SHP77 (cell line): ENCODE measurements at places on chromosomes 1 and 21.
A peak's percentile ranks its signal among the peaks of the same experiment; 100 is the strongest.

DNA sequence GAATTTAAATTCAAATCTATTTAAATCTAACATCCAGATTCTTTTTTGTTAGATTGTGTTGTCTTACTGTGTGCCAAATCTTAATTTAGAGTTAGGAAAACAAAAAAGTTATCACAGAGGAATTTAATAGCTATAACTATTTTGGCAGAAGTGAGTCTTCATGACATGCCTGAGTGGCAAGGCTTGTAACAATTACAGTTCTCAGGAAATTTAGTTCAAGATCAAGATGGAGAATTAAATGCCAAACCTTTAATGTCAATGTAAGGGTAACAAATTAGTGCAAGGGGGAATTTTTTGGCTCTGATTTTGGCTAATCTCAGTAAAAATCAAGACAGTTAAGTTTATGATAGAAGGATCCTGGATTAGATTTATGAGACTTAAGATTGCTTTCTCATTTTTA, 58.4 kb downstream of the GDAP2 start:
- no peak for DNase-seq

- DNase-seq: no peak
Observed at GRCh38 chr1:63868268-63868781, 94.5 kb downstream of the ROR1 start.

- no peak for DNase-seq
Observed at GRCh38 chr1:17553975-17554700, 14.6 kb downstream of the ARHGEF10L start.

- no peak for DNase-seq
Observed at GRCh38 chr1:14568716-14569355, 29.6 kb upstream of the KAZN start.

DNA sequence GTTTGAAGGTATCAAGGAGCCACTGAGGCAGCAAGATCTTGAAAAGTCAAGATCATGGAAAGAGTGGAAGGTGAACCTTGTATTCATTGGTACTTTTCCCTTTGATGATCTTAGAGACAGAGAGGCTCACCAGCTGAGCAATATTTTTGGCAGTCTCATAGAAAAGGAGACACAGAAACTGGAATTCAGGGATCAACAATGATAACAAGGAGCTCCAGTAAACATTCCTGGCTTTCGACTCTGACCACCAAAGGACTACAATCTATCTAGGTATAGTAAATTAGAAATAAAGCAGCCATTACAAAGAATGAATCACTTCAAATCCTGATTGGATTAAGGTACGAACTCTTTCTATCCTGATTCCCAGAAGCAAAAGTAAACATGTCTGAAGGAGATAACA, 615.4 kb downstream of the KIF26B start:
- no peak for DNase-seq

- peak; percentile 38 for DNase-seq
Observed at GRCh38 chr1:178501705-178502329, 5.1 kb upstream of the CLEC20A start.

GRCh38 chr1:32702599-32703478, at the start of gene SYNC:
TSS of gene SYNC (minus strand) at chr1:32702770. CDS start at chr1:32702660, 110 bp downstream.
- DNase-seq: no peak

- no peak for DNase-seq
Observed at GRCh38 chr1:197666769-197667285, 108.5 kb downstream of the DENND1B start.

DNA sequence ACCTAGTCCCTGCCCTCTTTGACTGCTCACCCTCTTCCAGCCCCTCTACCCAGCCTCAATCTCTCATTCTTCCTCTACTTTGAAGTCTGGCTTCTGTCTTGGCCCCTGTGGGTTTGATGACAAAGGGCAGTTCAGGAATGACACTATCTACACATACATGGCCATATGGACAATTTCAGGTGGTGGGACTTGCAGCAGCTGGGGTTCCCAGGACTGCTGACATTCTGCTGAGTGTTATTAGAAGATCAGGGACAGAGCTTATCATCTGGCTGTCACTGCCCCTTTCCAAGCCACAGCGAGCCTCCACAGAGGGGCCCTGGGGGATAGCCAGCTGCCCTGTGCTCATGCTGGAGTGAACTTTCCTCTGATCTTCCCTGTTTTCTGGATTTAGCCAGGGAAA, 97.4 kb upstream of the IPO9 start:
- DNase-seq: no peak

DNA sequence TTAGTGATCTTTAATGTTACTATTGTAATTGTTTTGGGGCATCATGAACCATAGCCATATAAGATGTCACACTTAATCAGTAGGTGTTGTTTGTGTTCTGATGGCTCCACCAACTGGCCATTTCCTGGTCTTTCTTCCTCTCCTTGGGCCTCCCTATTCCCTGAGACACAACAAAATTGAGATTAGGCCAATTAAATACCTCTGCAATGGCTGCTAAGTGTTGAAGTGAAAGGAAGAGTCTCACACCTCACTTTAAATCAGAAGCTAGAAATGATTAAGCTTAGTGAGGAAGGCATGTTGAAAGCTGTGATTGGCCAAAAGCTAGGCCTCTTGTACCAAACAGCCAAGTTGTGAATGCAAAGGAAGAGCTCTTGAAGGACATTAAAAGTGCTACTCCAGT, 30.7 kb downstream of the PPP2R5A start:
- peak; percentile 8 for DNase-seq

DNA sequence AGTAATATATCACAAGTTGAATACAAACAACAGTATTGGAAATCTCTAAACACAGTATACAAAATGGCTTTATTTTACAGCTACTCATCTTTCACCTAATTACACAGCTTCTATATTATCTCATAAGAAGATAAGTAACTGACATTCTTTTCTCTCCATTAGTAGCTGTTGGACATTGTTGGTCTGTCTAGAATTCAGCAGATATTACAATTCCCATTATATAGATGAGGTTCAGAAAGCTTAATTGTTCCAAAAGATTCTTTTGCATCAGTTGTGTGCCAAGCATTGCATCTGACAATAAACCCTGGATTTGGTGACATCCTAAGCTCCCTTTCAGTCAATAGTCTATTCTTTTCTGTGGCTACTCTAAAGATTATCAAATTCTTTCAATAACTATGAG, 187.0 kb downstream of the NTMT2 start:
- DNase-seq: no peak

DNA sequence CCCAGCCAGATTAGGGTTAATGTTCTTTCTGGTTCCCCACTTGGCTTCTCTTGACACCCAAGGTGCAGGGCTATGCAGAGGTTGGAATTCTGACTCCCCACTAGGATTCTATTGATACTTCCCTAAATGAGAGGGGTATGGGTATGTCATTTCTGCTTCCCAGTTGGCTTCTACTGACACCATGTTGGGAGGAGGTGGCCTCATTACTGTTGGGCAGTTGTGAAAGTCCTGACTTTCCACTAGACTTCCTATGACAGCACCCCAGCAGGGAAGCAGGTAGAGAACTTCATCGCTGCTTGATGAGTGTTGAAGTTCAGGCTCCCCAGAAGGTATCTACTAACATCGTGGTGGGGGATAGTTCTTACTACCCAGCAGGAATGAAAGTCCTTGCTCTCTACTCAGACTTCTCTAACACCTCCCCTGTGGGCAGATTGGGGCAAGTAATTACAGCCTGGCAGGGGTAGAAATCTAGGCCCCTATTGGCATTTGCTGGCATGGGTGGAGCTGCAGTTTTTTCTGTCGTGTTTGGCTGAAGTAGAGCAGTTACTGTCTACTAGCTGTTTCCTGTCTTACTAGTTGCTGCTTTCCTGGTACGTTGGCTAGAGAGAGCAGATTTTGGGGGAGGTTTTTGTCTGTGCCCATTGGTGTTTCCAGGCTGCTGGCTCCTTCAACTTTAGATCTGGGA, 41.5 kb downstream of the ZYG11B start:
- no peak for DNase-seq

DNA sequence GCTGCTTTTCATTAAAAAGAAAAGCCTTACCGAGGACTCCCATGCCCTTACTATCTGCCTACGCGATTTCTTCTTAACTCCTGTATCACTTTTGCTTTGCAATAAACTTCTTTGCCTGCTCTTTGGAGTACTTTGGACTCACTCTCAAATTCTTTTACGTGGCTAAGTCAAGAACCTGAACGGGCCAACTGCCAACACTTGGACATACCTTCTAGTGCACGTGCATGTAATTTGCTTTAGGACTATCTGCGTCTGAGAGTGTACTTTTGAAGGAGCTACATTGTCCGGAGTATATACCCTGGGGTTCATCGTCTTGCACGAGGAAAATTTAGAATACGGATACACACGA, 3.6 kb upstream of the OTUD3 start:
- DNase-seq: no peak

DNA sequence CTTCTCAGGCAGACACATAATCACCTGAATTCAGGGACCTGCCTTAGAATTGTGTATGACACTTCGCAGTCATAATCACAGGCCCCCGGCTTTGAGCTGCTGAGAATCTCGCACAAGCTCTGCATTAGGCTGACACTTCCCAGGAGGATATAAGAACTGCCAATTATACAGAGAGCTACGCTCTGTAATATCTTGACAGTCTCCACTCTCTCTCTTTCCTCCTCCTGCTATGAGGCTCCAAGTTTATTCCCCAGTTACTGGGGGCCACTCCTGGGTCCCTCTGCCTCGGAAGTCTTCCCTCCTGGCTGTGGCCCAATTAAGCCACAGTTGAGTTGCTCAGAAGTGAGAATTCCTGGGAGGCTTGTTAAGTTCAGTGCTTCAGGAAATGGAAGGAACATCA, 42.7 kb downstream of the EBNA1BP2 start:
- DNase-seq: no peak
